Stimulated activated CD4-positive, alpha-beta T cell treated with anti-CD3 and anti-CD28 coated beads, Interleukin-2, amount 100 ng/mL, for 24 hours (primary cell): ENCODE measurements at places on chromosomes 7 and 10.

DNA sequence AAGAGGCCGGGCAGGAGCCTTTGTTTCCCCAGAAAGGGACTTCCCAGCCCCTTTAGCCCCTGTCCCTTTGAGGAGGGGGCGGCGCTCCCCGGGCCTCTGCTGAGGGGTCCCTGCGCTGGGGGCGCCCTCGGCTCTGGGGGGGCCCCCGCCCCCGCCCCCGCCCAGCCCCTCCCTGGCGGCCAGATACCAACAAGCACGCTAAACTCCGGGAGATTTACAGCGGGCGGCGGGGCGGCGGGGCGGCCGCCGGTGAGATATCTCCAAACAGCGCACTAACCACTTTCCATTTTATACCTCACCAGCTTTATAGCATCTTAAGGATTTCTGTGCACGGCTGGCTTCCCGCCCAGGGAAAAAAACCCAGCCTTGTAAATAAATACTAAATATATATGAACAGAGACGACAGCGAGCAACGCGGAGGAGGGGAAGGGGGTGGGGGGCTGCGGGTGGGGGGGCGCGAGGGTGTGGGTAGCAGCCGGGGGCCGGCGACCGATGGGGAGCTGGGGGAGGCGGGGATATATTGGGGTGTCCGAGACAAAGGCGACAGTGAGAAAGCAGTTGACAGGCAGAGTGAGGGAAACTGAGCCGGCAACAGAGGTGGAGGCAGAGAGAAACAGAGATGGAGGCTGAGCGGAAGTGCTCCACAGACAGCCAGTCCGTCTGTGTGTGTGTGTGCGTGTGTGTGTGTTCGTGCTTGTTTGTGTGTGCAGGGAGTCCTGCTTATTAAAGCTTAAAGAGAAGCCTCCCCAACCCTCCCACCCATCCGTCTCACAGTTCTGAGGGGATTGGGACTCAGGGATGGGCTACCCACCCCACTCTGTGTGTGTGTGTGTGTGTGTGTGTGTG is 85.8 kb downstream of the HIF1AN start:
- peak; percentile 34 for DNase-seq

DNA sequence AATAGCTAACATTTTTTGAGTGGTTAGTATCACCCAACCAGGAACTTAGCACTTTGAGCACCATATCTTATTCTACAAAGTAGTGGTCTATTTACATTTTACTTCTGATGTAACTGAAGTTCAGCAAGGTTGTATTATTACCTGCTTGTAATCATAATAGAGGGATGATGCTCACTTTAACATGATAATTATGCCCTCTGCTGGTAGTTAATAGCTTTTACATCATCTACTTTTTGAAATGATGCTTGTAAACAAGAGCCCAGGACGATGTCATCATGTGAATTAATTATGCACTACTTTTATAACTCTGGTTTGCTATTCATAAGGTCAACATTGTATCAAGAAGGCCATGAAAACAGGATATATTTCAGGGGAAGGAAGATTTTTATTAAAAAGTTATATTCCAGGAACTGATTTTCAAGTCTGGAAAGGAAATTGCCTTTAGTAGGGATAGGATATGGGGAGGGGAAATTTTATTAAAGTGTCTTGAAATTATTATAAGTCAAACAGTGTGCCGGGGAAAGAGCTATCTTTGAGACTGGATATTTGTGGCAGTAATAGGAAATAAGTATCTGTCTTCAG is 80.3 kb upstream of the SCIN start:
- no peak for DNase-seq

- DNase-seq: no peak
Measured at GRCh38 chr7:1607696-1608095, 37.9 kb upstream of the PSMG3 start.

DNA sequence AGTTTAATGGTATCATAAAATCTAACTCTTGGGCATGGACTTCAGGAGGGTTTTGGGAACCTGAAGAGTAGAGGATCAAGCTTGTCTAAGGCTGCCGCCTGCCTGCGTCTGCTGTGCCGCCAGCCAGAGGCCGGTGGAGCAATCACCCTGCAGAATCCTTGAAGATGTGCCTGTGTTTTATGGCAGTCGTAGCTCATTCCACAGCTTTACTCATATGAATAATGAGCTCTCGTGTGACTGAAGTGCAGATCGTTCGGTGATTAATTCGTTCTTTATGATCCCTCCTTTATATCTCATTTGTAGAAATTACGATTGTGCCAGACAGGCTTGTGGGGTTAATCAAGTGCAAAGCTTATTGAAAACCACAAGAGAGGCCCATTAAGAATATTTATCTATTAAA is 100.8 kb downstream of the ACTR3B start:
- no peak for DNase-seq

GRCh38 chr10:66777665-66778064 is 148.2 kb upstream of the LRRTM3 start:
- DNase-seq: no peak
